ENCODE measurements at places on chromosomes 16 and 17.

- DNase-seq = no peak
Measured at GRCh38 chr16:84327926-84328505, 33.3 kb downstream of the WFDC1 start.

DNA sequence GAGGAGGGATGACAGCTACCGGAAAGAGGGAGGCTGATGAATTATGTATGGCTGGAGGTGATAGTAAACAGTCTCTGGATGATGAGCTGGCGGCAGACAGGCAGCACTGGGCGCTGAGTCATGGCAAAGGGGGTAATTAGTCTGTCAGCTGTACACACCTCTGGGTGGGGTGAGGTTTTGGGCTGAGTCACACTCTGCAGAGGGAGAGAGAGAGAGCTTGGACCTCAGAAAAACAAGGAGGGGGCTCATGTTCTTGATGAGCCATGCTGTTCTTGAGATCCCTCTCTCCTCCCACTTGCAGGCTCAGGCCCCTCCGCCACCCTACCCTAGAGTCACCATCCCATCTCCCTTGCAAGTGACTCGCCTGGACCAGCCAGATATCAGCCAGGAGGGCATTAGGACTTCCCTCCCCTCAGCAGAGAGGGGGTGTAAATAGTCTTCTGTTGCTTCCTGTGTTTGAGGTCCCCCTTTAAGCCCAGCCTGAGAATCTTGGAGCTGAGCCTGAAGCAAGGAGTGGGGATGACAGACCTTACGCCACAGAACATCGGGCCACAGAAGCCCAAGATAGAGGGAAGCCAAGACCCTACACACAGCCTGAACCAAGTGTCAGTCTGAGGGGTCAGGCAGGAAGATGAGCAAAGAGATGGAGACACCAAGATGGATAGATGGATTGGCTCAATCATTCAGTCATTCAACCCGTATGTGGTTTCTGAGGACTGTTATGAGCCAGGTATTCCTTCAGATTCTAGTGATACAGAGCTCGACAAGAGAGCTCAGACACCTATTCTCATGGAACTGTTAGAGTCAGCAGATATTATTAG is 383.2 kb upstream of the CCL2 start:
- no peak for DNase-seq

DNA sequence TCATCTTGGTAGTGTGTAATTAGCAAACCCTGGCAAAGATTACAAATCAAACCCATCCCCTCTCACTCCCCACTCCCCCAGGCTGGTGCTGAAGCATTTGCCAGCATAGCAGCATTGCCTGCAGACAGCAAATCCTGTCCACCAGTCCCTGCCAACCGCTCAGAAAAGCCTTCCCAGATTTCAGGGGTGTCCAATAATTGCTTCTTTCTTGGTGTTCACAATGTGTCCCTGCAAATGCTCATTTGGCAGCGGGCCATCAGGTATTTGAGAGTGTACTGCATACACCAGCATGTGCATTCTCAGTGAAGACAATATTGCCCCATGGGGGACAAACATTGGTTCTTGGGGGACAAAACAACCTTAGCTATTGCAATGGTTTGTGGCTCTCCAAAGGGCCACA is 28.2 kb downstream of the ORC6 start:
- no peak for DNase-seq

- DNase-seq = no peak
Measured at GRCh38 chr16:9219813-9220212, 128.4 kb downstream of the HAPSTR1 start.

DNA sequence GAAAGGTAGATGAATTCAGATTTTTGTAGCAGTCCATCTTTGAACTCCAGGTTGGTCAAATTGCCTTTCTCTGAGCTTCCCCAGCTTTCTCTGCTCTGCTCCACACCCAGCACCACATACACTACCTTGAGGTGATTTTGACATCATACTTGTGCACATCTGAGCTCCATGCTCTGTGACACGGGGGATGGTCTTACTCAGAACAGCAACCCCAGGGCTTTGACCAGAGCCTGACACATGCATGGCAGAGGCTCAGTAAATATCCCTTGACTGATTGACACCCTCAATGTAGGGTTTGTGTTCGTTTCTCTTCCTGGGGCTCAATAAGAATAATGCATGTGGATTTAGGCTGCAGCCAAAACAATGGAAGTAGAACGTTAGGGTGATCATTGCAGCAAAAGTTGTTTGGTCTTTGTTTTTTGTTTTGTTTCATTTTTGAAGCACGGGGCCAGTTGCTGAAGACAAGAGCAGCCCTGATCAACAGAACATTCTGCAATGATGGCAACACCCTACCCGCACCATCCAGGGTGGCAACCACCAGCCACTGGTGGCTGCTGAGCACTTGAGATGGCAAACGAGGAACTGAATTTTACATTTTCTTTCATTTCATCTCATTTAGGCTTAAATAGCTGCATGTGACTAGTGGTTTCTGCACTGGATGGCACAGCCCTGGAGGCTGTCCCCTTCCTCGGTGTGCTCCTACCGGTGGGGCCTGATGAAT is 224.8 kb upstream of the TNRC6C start:
- DNase-seq = no peak

DNA sequence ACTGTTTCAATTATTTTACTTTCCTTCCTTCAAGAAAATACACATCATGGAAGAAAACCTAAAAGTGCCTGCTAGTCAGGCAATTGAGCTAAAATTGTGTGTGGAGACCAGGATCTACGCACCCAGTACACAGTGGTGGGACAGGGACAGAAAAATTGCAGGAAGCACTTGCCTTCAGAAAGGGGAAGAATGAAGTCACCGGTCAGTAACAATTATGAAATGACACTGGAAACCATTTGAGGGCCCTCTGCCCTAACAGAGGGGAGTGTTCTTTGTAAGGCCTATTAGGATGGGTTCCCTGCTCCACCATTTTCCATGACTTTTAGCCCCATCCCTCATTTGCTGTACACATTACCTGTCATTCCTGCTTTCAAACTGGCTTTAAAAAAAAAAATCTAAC is 4.5 kb upstream of the PHAF1 start:
- no peak for DNase-seq

Data from T-helper 22 cell (primary cell).